Sigmoid colon (tissue), 7 donors: ENCODE measurements at places on chromosomes 12 and 14. TPM values are rescaled to one million over a fixed set of nuclear protein-coding genes. Genes with fewer than 3 reads are reported as not detected.

The TBC1D30 gene
- 2.4 TPM for polyA plus RNA-seq

The PTCSC3 gene
- not detected for polyA plus RNA-seq

The LTB4R gene
- 0.60 TPM for polyA plus RNA-seq

The GPR84 gene
- 0.60 TPM for polyA plus RNA-seq

The PRPH gene
- 0.46 TPM for polyA plus RNA-seq

The LIN7A gene
- polyA plus RNA-seq: 0.60 TPM

The AP5M1 gene
- polyA plus RNA-seq: 19.1 TPM

The SERPINA10 gene
- polyA plus RNA-seq: not detected

The LAG3 gene
- 0.60 TPM for polyA plus RNA-seq

The WNT1 gene
- polyA plus RNA-seq: not detected

The DYNC1H1 gene
- polyA plus RNA-seq: 38.4 TPM

The CCDC177 gene
- not detected for polyA plus RNA-seq

The PMEL gene
- polyA plus RNA-seq: 1.7 TPM

The DLK1 gene
- polyA plus RNA-seq: 0.46 TPM

The KLRC4 gene
- polyA plus RNA-seq: not detected

The CCDC175 gene
- not detected for polyA plus RNA-seq

The SIX1 gene
- polyA plus RNA-seq: 0.01 TPM

The TAC3 gene
- not detected for polyA plus RNA-seq

The RBMS2 gene
- polyA plus RNA-seq: 12.3 TPM

The VRTN gene
- not detected for polyA plus RNA-seq

The GLI1 gene
- polyA plus RNA-seq: 0.60 TPM

The TBX5 gene
- polyA plus RNA-seq: not detected

The PMCH gene
- 0.26 TPM for polyA plus RNA-seq

The GDF3 gene
- not detected for polyA plus RNA-seq

The OR4E2 gene
- not detected for polyA plus RNA-seq

The OR11H12 gene
- not detected for polyA plus RNA-seq

The AVPR1A gene
- not detected for polyA plus RNA-seq

The SYNE2 gene
- 25.8 TPM for polyA plus RNA-seq

The CFAP73 gene
- 0.60 TPM for polyA plus RNA-seq

The C12orf54 gene
- polyA plus RNA-seq: 0.28 TPM

The CEBPE gene
- not detected for polyA plus RNA-seq

The PRKAG1 gene
- 71.2 TPM for polyA plus RNA-seq

The CDK2 gene
- 11.1 TPM for polyA plus RNA-seq
